ENCODE measurements at places on chromosomes 6 and 20.

GRCh38 chr20:896501-897025 is 19.6 kb downstream of the ANGPT4 start:
- no peak for DNase-seq

GRCh38 chr20:21433329-21433890 is 36.1 kb upstream of the NKX2-4 start:
- no peak for DNase-seq

GRCh38 chr6:139926711-139927110 is 552.3 kb upstream of the CITED2 start:
- DNase-seq, result no peak

DNA sequence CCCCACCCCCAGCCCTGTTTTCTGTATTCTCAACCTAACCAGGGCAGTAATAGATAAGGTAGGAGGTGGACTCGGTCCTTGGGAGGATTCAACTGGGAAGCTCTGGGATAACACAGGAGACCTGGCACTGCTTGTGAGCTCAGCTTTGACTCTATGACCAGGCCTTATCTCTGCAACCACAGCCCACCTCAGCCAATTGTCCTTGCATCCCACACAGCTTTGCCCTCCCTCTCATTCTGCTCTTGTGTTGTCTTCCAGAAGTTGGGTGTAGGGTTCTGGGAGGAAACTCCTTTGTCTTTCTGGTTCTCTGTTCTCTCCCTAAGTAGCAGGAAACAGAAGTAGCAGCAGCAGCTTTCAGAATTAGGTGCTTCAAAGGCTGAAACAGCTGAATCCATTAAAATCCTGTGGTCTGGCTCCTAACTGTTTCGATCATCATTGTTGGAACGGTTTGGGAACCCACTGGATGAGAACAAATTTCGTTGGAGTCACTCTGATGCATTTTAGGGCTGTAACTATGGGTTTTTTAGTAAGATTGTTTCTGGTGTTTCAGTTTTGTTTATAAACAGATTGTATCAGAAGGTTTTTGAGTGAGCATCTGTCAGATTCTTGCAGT is 32.4 kb upstream of the SNX9 start:
- no peak for DNase-seq

All from head of caudate nucleus (tissue), 42 donors.